ENCODE measurements at places on chromosomes 12 and 14.

GRCh38 chr12:92503971-92504593 is 198.7 kb upstream of the PLEKHG7 start:
- no peak for DNase-seq

DNA sequence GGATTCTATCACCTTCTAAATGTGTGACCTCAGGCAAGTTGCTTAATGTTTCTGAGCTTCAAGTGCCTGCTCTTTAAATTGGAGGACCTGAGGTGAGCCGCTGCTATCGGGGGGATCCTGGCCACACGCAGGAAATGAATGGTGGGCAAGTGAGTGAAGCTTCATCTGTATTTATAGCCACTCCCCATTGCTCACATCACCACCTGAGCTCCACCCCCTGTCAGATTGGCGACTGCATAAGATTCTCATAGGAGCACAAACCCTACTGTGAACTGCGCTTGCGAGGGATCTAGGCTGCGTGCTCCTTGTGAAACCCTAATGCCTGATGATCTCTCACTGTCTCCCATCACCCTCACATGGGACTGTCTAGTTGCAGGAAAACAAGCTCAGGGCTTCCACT is 158.6 kb upstream of the CCND2 start:
- DNase-seq, result no peak

- DNase-seq, result no peak
These were observed 308.4 kb downstream of the BCL11B start for GRCh38 chr14:98963610-98964009.

DNA sequence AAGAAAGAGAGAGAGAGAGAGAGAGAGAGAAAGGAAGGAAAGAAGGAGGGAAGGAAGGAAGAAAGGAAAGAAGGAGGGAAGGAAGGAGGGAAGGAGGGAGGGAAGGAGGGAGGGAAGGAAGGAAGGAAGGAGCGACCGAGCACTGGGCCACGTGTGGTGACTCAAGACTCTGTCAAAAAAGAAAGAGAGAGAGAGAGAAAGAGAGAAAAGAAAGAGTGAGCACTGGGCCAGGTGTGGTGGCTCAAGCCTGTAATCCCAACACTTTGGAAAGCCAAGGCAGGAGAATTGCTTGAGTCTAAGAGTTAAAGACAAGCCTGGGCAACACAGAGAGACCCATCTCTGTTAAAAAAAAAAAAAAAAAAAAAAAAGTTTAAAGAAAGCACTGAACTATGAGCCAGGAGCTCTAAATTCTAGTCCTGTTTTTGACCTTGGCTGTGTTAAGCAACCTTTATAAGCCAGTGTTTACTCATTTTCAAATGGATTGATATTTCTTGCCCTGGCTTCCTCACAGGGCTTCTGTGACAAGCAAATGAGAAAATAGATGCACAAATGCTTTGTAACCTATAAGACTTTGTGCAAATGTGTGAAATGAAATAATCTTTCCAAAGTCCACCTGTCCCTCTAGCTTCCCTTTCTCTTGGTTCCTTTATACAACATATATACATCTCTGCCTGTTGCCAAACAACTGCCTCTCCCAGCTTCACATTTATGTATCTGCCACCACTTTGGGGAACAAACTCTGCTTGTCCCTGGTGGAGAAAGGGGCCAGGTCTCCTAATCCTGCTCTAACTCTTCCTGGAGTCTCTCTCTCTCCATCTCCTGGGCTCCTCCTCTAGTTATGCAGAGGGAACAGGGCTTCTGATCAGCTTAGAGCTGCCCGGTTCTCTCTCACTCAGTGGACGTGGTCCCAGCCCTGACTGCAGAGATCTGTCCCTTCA is 16.1 kb upstream of the PLEKHG6 start:
- no peak for DNase-seq

GRCh38 chr12:20722142-20722541 is 27.0 kb downstream of the SLCO1C1 start:
- no peak for DNase-seq

- no peak for DNase-seq
These were observed 15.4 kb downstream of the CLMN start for GRCh38 chr14:95304342-95304741.

- no peak for DNase-seq
These were observed 83.4 kb downstream of the PRORP start for GRCh38 chr14:35205737-35206136.

DNA sequence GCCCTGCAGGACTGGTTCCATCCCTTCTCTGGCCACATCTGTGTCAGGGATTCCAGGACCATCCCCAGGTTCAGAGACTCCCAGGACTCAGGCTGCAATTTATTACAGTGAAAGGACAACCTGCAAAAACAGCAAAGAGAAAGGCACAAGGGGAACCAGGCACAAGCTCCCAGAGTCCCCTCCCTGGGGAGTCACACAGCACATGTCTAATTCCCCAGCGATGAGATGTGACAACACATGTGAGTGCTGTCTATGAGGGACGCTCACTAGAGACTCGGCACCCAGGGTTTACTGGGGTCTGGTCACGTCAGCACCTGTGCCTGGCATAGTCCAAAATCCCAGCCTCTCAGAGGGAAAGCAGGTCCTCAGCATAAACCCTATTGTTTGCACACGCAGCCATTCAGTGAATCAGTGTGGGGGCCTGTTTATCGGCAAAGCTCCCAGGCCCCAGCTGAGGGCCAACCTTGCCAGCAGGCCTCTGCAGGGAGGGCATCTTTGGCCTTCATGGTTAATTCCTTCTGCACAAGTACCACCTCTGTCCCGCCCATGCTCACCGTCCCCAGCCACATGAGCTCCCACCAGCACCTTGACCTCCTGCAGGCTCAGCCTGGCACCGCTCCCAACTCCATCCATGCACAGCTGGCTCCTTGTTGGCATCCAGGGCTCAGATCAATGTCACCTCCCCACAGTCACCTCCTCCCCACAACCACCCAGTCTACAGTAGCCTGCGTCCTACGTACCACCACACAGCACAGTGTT is 198.9 kb upstream of the SFSWAP start:
- no peak for DNase-seq

GRCh38 chr12:65811968-65812700 is 12.1 kb upstream of the HMGA2 start:
- DNase-seq, result no peak

- DNase-seq, result no peak
These were observed 2.4 kb downstream of the CEP83 start for GRCh38 chr12:94457311-94457710.

DNA sequence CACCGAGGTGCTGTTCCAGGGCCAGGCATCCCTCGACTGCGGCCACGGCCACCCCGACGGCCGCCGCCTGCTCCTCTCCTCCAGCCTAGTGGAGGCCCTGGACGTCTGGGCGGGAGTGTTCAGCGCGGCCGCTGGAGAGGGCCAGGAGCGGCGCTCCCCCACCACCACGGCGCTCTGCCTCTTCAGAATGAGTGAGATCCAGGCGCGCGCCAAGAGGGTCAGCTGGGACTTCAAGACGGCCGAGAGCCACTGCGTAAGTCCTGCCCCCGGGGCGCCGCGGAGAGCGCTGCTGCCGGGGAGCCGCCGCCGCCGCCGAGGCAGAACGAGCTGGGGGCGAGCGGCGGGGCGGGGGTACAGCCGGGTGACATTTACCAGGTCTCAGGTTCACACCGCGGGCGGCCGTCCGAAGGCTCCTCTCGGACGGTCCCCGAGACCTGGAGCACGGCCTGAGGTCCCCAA is 1.4 kb downstream of the PLXNC1 start:
- DNase-seq, result peak; percentile 42

DNA sequence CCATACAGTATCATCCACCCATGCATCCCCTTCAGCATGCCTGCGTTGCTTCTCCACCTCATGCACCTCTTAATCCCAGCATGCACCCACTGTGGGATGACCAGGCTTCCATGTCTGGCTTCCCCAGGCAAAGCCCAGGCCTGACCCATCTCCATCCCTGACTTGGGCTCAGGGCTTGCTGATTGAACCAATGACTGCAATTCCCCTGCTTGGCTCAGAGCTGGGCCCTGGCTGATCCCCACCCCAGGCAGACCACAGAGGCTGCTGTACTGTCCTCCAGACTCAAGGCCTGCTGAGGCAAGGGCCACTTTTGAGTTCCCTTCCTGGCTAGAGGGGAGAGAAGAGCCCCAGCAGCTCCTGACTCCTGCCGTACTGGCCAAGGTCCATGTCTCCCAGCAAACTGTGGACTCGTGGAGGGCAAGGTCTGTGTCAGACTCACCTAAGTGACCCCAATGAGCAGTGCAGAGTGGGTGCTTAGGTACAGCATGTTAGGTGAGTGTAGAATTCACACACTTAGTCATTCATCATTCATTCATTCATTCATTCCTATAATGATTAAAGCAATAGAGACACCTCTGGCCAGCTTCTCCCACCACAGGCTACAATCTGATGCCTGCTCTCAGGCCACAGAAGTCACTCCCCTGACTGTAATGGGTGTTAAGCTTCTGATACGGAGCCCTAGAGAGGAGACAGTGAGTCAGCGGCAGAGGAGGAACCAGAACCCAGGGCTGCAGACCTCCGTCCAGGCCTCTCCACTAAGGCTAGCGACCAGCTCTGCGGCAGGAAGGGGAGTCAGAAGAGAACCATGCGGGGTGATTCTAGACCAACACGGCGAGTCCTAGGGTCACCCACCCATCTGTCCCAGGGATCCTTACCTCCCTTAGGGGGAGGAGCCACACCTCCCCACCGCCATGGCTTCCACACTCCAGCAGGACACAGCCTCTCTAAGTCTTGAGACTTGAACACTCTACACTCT is 2.9 kb downstream of the BEGAIN start:
- no peak for DNase-seq

DNA sequence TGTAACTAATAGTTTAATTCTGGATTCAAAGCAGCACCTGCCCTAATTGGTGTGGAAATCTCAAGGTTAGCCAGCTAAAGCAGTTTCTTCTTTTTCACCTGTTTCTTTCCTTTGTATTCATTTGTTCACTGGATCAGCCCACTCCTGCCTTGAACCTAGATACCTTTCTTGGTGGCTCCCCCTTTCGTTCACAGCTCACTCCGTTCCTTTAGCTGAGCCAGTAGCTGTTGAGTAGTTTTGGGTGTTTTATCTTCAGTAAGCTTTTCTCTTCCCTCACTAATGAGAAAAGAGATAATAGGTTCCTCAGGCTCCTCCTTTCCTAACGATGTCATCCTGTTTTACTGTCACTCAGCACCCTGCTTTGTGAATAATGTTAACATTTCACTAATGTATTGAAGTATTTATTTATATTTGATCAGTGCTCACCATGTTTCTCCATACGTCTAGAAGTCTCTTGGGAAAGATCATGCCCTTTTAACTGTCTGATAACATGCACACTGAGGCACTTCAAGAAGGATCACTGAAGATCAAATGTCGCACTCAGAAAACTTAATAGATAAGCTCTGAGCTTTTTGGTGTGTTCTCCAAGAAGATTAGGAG is 121.1 kb downstream of the TGFB3 start:
- no peak for DNase-seq

DNA sequence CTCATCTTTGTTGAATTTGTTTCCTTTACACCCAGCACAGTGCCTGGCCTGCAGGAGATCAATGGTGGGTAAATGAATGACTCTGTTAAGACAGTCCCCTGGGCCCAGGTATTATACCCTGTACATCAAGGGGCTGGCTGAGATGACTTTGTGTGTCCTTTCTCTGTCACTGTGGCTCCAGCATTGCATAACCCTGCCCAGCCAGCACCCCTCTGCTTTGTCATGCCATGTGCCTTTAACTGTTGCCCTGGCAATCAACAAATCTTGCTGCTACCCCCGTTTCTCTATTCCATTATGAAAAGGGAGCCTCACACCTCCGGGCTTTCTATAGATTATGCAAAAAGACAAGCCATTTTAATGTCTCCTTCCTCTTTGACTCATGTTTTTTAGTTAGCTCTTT is 7.6 kb upstream of the FLVCR2 start:
- no peak for DNase-seq

DNA sequence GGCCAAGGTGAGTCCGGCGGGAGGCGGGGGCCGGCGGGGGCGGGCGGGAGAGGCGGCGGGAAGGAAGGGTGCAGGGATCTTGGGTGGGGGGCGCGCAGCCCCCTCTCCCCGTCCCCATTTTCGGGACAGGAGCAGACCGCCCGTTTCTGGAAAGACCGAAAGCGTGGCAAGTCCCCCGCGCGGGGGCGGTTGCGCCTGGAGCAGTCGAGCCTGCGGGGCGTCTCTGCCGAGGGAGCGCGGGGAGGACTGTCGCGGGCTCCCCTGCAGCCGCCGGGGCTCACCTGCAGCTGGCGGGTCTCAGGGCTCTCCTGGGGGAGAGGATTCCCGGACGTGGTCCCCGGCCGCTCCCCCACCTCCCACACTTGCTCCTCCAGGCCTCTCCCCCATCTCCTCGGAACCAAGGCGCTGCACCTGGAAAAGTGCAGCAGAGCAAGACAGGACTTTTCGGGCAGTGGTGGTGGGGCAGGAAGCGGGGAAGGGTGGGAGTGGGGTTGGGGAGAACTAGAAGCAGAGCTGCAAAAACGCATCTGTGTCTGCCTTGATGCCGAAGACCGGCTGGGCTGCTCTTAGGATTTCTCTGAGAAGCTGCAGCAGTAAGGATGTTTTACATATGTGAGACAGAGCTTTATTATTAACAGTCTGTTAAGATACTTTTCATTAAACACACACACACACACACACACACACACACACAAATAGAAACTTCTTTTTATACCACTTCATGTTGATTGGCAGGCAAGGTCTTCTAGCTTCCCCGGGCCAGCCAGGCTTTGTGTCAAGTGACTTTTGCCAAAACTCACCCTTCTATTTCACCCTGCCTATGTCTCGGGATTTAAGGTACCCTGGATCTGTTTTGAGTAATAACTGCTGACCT is 677 bp downstream of the C12orf75 start:
- peak; percentile 55 for DNase-seq

DNA sequence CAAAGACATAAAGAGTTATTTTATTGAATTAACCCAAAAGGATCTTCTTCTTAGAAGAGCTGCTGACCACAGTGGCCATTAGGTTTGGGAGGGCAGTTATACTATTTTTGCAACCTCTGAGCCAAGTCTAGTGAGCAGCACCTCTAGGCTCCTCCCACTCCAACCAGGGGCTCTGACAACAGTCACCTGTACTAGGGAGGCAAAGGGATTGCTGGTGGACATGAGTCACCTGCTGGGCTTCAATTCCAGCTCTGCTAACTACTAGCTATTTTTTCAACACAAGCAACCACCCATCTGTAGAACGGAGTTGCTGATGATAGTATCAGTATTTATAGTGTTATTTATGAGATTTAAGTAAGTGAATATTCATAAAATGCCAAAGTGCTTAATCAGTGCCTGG is 166.0 kb downstream of the KLHL28 start:
- no peak for DNase-seq

DNA sequence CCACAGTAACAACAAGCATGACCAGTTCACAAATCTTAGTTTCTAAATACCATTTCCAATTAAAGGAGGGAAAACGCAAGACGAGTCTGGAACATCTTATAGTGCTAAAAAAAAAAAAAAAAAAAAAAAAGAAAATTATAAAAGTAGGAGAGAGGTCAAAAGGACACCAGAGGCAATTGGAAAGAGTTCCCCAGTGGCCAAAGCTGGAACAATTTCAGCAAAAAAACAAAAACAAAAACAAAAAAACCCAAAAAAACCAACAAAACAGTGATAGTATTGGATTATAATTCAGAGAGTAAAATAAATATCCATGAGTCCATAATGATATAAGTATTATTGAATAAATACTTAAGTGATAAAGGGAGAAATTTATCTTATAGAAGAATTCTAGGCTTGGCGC is 10.3 kb upstream of the NAP1L1 start:
- DNase-seq, result no peak

Data from activated CD4-positive, CD25-positive, alpha-beta regulatory T cell treated with anti-CD3 and anti-CD28 coated beads, Interleukin-2, amount 50 U/mL, for 72 hours (primary cell).